ENCODE measurements at places on chromosomes 2 and 18.
A peak's percentile ranks its signal among the peaks of the same experiment; 100 is the strongest.

- no peak for DNase-seq
Measured at GRCh38 chr18:79876497-79876896, 75.0 kb downstream of the SLC66A2 start.

DNA sequence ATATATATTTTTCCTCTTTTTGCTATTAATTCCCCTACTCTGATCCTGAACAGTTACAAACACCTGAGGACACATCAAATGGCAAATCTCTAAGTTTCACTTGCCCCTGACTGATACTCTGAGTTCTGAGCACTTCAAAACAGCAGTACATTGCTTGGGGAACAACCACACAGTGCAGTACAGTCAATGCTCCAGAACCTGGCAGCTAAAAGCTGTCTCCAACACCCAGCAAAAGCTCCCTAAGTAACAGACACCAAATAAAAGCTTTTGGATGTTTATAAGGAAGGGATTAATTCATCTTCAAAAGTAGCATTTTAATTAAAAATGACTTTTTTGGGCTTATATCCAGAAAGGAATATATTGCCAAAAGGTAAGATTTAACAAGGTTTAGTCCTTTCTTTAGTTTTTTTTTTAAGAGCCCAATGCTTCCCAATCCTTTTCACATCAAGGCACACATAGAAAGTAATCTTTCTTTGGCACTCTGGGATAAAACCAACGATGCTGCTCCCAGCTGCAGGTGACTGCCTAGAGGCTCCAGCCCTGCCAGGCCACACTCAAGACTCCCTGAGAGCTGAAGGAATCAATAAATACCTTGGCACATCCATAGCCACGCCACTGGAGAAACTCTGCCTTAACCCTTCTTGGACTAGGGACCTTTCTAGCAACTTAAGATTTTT lies 164.9 kb upstream of the ZFP36L2 start:
- no peak for DNase-seq

GRCh38 chr2:41129988-41130387 lies 678.1 kb upstream of the SLC8A1 start:
- no peak for DNase-seq

DNA sequence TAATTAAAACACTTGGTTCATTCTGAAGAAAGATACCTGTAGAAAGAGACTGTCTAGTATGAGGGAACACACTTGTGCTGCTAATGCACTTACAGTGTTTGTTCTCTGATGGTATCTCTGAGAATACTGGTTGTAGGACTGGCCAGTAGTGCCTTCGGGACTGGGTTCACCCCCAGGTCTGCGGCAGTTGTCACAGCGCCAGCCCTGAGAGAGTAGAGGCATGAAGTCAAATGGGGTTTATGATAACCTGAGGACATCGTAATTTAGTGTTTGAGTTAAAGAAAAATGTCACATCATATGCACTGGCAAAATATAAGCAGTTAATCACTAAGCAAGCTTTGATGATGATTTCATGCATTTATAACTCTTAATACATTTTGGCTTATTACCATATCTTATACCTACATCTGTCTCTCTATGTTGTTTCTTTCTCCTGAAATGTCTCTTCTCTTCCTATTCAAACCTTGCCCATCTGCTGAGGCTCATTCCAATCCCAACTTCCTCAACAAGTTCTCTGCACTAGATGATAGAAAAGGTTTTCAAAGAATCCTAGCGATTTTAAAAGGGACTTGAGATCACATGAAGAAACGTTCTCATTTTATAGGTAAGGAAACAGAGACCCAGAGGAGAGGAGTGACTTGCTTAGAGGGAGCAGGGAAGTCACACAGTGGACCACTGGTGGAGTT lies 50.2 kb downstream of the ATIC start:
- DNase-seq = no peak

- DNase-seq = no peak
Measured at GRCh38 chr18:79936641-79937040, 14.8 kb downstream of the SLC66A2 start.

GRCh38 chr2:26640331-26640745 lies 828 bp downstream of the CIB4 start:
- no peak for DNase-seq

DNA sequence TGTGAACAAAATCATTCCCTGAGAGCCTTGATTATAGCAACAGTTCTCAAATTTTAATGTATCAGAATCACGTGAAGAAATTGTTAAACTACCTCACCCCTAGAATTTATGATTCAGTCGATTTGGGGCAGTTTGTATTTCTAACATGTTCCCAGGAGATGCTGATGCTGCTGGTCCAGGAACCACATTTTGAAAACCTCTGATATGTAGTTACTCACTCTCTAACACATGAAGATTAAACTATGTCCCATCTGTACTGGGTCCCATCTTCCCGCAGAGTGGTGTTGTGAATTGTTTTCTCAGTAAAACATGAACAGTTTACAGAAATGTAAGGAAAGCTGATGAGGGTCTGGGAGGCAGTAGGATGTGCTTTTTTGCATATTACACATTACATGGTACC lies 223.1 kb downstream of the CDH20 start:
- DNase-seq = no peak

- no peak for DNase-seq
Measured at GRCh38 chr2:23498943-23499342, 114.0 kb downstream of the KLHL29 start.

- DNase-seq = no peak
Measured at GRCh38 chr2:16184945-16185660, 244.8 kb downstream of the MYCN start.

DNA sequence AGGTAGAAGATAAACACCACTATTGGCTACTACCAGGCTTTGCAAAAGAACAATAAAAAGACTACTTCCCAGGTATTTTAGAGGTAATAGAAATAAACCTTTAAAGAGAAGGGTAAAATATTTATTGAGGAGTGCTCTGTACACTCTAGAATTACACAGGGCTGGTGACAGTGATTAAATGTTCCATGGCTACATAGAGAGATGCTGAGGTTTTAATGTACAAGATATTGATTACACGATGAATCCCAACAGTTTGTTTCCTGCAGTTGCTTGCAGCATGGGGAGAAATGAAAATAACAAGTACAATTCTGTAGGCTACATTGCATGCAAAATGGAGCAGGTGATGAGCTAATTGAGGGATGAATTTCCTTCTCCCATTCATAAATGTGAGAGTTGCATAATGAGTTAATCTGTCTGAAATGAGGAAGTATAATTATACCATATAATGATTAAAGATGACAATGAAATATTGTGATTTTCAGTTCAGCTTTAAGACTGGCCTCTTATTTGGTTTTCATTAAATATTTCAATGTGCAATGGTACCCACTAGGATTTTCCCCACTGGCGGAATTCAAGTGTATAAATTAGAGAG lies 266.1 kb downstream of the SOCS6 start:
- DNase-seq = no peak

DNA sequence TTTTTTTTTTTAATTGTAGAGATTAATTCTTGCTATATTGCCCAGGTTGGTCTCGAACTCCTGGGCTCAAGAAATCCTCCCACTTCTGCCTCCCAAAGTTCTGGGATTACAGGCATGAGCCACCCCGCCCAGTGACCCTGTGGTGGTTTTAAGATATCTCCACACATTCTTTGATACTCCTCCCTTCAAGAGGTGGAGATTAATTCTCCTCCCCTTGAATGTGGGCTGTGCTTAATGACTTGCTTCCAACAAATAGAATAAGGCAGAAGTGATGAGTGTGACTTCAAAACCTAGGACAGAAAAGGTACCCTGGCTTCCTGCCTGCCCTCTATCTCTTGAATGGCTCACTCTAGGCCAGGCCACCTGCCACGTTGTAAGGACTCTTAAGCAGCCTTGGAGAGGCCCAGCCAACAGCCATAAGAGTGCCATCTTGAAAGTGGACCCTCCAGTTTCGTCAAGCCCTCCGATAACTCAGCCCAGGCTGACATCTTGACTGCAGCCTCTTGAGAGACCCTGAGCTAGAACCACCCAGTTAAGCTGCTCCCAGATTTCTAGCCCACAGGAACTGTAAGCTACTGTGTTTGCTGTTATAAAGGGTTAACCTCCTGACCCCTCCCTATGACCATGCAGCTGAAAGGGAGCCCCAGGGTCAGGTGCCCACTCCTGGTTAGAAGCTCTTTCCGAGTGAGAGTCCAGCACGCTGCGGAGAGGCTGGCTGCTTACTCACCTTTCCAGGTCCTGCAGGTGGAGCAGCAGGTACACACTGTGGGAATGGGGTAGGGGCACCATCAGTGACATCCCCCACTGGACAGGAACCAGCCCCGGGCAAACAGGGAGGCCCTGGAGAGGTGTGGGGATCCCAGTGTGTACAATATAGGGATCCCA lies 27.6 kb downstream of the MRPL35 start:
- DNase-seq = no peak

DNA sequence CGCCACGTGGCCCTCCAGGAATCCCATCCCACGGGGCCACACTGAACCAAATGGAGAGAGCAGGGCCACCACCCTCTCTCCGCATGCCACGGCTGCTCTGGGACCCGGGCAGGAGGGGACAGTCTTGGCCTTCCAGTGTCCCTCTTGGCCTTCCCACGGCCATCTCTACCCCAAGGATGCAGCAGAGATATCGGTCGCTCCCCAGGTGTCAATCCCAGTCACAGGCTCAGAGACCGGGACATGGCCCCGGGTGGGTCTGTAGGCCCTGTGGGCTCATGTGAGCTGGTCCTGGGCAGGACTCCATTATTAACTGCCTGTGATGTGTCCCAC lies 15.3 kb downstream of the CAPN10 start:
- no peak for DNase-seq

DNA sequence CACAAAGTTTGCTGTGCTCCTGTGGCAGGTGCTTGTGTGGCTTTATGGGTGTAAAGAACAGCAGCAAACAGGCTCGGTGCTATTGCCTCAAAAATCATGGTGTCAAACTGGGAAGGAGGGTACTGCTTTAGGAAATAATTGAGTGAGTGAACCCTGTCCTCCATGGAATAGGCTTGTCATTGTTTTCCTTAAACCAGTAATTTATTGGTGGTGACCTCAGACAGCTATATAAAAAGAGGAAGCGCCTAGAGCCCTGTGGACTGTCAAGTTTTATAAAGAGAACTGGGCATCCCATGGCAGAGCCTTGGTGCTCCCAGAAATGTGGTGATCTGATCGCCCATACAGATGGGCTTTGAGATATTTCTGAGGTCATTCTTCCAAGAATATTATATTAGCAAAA lies 4.7 kb upstream of the CXCR4 start:
- DNase-seq = no peak

DNA sequence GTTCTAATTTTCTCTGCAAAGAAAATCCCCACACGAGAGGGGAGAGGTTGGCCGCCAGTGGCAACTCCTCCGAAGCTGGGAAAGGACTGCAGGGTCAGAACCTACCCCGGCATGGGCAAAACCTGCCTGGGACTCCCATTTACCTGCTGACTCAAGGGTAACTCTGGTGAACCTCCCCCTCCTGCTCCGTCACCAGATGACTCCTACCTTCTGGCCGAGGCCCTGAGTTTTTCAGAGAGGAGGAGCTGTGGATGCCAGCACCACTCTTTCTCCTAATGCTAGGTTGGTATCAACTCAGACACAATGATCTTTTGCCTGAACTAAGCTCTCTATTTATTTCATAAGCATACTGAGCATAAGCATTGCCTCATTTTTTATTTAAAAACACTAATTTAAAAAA lies 96.6 kb downstream of the ALPK2 start:
- DNase-seq = no peak

DNA sequence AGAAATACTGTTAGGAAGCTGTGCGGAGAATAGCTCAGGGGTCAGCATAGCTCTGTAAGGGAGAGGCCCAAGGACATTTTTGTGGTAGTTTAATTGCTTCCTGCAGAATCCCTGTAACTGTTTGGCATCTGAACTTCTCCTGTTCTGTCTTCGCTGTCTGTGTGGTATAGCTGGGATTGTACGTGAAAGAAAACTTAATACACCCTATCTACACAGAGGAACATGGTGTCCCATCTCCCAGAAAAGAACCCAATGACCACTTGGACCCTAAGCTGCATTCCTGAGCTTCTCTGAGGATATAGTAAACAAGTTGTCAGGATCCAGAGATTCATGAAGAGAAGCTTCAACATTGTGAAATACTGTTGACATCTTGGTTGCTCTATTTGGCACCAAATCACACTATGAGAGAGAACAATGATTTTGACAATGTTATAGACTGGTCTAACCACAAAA lies 81.3 kb downstream of the CDC42EP3 start:
- no peak for DNase-seq

GRCh38 chr2:110114831-110115255 lies 779 bp downstream of the MALL start:
- DNase-seq = no peak

DNA sequence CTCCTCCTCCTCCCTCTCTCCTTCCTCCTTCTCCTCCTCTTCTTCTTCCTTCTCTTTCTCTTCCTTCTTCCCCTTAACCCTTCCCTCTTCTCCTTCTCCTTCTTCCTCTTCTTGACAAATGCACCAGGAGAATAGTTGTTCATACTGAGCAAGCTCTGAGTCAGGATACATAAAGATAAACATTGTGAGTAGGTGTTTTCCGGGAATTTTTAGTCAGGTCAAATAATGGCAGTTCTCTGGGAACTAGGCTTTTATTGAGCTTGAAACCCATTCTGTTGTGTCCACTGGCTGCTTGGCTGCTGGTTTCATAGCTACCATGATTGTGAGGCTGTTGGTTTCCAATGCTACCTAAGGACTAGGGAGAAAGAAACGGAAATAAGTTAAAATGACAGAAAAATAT lies 1144.7 kb upstream of the DDX18 start:
- DNase-seq = no peak

- DNase-seq = no peak
Measured at GRCh38 chr2:177595126-177595845, 202.7 kb downstream of the AGPS start.

GRCh38 chr2:108934583-108935245 lies 54.3 kb downstream of the EDAR start:
- no peak for DNase-seq

DNA sequence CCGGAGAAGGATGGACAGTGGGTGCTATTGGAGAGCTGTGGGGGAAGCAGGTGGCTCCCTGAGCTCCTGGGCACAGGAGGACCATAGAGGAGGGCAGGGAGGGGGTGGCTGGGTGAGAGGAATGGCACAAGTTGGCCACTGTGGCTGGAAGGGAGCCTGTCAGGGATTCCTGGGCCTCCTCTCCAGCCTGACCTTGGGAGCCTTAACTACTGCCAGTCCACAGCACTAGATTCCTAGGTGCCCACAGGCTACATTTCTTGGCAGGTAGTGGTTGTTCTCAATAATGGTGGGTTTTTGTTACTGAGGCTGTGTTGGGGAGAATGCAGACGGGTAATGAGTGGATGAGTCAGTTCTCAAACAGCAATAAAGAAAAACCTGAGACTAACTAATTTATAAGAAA lies 26.0 kb downstream of the EFHD1 start:
- no peak for DNase-seq

- DNase-seq = no peak
Measured at GRCh38 chr2:62143696-62144095, 52.2 kb upstream of the B3GNT2 start.

GRCh38 chr18:77063260-77063659 lies 69.3 kb downstream of the MBP start:
- DNase-seq = peak; percentile 68

GRCh38 chr2:11807156-11808015 lies 61.0 kb downstream of the LPIN1 start:
- DNase-seq = no peak

- no peak for DNase-seq
Measured at GRCh38 chr2:28661589-28662001, 90.0 kb upstream of the PPP1CB start.
